ENCODE measurements at places on chromosomes 12 and 14.

- no peak for DNase-seq
- no peak overlapping the region for H3K27ac ChIP-seq
- no peaks in the 10 kb centered on the region for H3K36me3 ChIP-seq
- H3K4me1 ChIP-seq: no peaks in the 10 kb centered on the region
These were observed 228.2 kb upstream of the SFSWAP start for GRCh38 chr12:131482686-131483085.

DNA sequence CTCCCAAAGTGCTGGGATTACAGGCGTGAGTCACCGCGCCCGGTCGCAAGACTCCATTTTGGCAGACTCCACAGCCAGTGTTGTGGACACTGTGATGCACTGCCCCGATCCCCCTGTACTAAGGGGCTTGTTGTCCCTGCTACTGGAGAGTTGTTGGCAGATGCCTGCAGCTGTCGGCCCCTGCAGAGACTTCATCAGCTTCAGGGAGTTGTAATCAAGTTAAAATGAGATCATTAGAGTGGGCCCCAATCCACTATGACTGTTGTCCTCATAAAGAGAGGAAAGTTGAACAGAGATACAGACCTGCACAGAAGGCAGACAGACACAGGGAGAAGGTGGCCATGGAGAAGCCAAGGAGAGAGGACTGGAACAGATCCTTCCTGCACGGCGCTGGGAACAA is 23.7 kb upstream of the TUBA1A start:
- no peaks in the 10 kb centered on the region for H3K36me3 ChIP-seq
- no peak overlapping the region for H3K27ac ChIP-seq
- DNase-seq: no peak
- H3K4me3 ChIP-seq: no peak overlapping the region

DNA sequence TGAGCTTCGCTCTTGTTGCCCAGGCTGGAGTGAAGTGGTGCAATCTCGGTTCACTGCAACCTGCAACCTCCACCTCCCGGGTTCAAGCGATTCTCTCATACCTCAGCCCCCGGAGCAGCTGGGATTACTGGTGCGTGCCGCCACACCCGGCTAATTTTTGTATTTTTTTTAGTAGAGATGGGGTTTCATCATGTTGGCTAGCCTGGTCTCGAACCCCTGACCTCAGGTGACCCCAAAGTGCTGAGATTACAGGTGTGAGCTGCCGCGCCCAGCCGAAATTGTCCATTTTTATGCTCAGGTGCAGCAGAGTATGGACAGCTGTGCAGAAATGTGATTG is 19.2 kb upstream of the CYP46A1 start:
- H3K27ac ChIP-seq: no peak overlapping the region
- no peak for DNase-seq
- H3K4me3 ChIP-seq: no peak overlapping the region
- no peaks in the 10 kb centered on the region for H3K36me3 ChIP-seq
- H3K27me3 ChIP-seq: no peaks in the 10 kb centered on the region
- H3K4me1 ChIP-seq: no peaks in the 10 kb centered on the region

DNA sequence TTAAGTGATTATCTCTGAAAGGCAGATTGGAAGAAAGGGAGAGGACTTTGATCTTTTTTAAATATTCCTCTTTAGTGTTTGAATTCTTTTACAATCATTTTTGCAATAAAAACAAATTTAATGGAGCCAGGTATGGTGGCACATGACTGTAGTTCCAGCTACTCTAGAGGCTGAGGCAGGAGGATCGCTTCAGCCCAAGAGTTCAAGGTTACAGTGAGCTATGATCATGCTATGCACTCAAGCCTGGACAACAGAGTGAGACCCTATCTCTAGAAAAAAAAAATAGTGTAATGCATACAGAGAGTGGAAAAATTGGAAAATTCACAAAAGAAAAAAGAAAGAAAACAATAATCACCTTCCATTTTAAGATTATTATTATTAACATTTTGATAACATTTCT is 15.2 kb upstream of the HECTD1 start:
- H3K27ac ChIP-seq: no peak overlapping the region
- DNase-seq: no peak
- no peaks in the 10 kb centered on the region for H3K36me3 ChIP-seq
- H3K4me3 ChIP-seq: no peak overlapping the region
- peaks cover 2% of the 10 kb centered on the region for H3K4me1 ChIP-seq
- no peaks in the 10 kb centered on the region for H3K27me3 ChIP-seq

- H3K27ac ChIP-seq: no peak overlapping the region
- H3K27me3 ChIP-seq: no peaks in the 10 kb centered on the region
- no peaks in the 10 kb centered on the region for H3K4me1 ChIP-seq
- H3K4me3 ChIP-seq: no peak overlapping the region
- DNase-seq: no peak
- H3K36me3 ChIP-seq: no peaks in the 10 kb centered on the region
These were observed 213.4 kb downstream of the AKAP6 start for GRCh38 chr14:32542507-32542906.

- peak overlapping the region; percentile 47 for H3K4me3 ChIP-seq
- H3K27me3 ChIP-seq: no peaks in the 10 kb centered on the region
- peak; percentile 91 for DNase-seq
These were observed 8.0 kb downstream of the PHB2 start for GRCh38 chr12:6962285-6963015.

DNA sequence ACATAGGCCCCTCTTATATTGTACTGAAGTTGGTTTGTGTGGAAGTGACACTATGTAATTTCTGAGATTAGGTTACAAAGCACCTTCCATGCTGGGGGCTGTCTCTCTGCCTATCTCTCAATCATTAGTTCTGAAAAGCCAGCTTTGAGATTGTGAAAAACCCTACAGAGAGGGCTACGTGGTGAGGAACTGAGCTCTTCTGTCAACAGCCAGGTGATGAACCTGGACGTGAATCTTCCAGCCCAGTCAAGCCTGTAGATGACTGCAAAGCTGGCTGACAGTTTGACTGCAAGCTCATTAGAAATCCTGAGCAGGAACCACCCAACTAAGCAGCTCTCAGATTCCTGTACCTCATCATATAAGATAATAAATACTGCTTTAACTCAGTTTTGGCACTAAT is 36.3 kb upstream of the BBS10 start:
- no peak overlapping the region for H3K27ac ChIP-seq
- no peaks in the 10 kb centered on the region for H3K27me3 ChIP-seq
- no peak for DNase-seq
- no peak overlapping the region for H3K4me3 ChIP-seq

DNA sequence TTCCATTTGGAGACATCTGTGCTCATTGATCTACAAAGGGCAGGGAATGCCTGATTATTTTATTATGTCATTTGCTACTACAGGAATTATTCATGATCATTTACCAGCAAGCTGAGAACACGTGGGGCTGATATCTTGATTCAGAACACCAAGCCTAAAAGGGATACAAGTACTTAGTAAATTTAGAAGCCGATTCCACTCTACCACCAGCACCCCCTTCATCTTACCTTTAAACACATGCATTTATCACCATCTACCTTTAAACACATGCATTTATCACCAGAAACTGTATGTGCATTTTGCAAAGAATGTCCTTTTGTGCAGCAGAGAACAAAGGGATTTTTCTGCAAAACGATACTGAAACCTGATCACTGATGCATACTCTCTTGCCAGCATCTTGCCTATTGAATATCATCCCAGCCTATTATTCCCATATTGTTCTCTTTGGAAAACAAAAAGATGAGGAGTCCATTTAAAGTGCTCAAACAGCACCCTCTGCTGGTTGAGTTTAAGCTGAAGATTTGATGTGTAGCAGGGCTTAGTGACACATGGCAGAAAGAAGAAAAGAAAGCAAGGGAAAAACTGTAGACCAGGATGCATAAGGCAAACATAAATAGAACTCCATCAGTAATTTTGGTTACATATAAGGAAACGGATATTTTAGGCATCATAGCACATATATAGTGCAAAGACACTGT is 132.6 kb upstream of the PLEKHG7 start:
- DNase-seq: peak; percentile 61
- no peaks in the 10 kb centered on the region for H3K27me3 ChIP-seq
- no peak overlapping the region for H3K27ac ChIP-seq

DNA sequence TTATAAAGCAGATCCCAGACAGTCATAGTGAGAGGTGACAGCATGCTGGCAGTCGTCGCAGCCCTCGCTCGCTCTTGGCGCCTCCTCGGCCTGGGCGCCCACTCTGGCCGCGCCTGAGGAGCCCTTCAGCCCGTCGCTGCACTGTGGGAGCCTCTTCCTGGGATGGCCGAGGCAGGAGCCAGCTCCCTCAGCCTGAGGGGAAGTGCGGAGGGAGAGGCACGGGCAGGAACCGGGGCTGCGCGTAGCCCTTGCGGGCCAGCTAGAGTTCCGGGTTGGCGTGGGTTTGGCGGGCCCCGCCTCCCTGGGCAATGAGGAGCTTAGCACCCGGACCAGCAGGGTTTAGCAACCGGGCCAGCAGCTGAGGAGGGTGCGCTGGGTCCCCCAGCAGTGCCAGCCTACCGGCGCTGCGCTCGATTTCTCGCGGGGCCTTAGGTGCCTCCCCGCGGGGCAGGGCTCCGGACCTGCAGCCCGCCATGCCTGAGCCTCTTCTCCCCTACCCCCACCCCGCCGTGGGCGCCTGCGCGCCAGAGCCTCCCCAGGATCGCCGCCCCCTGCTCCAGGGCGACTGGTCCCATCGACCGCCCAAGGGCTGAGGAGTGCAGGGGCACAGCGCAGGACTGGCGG is 451.2 kb upstream of the DCN start:
- no peak overlapping the region for H3K27ac ChIP-seq
- no peaks in the 10 kb centered on the region for H3K27me3 ChIP-seq
- no peaks in the 10 kb centered on the region for H3K4me1 ChIP-seq
- no peak for DNase-seq

DNA sequence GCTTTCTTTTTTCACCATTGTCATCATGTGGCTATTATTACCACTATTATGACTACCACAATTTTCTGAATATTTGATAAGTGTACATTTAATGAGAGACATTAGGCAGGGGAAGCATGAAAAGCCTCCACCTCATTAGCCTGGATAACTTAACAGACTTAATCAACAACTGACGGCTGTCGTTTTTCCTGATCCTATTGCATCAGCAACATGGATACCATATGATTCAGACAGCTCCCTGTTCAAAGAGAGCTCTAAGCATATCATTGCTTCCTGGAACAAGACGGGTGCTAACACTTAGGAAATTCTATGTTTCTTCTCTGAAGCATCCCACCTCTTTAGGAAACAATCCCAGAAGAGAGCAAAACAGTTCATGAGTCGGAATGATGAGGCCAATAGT is 765.2 kb downstream of the NOVA1 start:
- H3K27ac ChIP-seq: no peak overlapping the region
- no peaks in the 10 kb centered on the region for H3K4me1 ChIP-seq
- DNase-seq: no peak
- H3K36me3 ChIP-seq: no peaks in the 10 kb centered on the region

DNA sequence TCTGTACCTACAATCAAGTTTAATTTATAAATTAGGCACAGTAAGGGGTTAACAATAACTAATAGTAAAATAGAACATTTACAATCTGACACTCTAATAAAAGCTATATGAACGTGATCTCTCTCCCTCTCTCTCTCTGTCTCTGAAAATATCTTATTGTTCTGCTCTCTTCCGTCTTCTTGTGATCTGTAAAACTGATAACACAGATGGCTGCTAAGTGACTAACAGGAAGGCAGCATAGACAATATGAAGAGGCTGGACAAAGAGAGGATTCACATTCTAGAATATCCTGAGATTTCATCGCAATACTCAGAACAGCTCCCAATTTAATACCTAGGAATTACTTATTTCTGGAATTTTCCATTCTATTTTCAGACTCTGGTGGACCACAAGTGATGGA is 827.2 kb downstream of the FLRT2 start:
- no peak overlapping the region for H3K27ac ChIP-seq
- DNase-seq: no peak
- no peaks in the 10 kb centered on the region for H3K36me3 ChIP-seq
- no peak overlapping the region for H3K4me3 ChIP-seq
- H3K4me1 ChIP-seq: no peaks in the 10 kb centered on the region

DNA sequence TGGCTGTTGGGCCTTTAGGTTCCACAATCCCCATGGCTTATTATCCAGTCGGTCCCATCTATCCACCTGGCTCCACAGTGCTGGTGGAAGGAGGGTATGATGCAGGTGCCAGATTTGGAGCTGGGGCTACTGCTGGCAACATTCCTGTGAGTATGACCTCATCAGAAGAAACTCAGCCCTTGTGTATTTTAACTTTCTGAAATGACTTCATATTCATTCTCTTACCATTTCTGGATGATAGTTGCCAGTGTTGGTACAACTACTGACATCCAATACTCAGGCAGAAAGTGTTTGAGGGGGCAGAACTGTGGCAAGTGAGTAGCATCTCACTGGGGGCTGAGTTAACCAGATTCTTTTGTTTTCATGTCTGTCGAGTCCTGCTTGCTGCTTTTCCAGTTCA is 2.3 kb downstream of the DAZAP2 start:
- H3K4me3 ChIP-seq: peak overlapping the region; percentile 54
- DNase-seq: no peak
- H3K36me3 ChIP-seq: peaks cover 58% of the 10 kb centered on the region
- no peaks in the 10 kb centered on the region for H3K27me3 ChIP-seq
- H3K27ac ChIP-seq: peak overlapping the region; percentile 100

DNA sequence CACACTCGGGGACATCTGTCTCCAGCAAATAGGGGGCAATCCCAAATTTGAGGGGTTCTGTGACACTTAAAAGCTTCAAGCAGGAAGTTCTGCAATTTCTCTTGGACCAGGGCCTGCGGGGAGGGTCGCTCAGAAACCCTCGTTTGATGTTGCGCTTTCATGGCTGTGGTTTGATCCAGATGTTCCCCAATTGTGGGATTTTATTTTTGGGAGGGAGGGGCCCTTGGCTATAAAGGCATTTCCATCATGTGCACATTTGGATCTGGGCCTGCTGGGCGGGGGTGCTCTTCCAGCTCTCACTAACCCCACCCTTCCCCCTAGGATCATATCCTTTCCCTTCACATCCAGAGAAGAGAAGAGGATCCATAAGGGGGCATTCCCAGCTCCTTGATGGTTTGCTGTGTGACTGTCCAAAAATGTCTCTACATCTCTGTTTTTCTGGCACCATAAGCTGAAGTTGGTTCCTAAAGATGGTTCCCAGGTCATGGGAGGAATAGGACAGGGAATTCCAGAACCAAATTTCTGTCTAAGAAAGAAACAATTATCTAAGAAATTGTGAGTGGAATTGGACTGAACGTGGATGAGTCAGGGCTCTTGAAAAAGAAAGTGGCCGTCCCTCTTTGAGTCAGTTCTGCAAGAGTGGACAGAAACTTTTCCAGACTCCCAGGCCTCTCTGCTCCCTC is 47.2 kb downstream of the SMUG1 start:
- no peak overlapping the region for H3K4me3 ChIP-seq
- H3K27me3 ChIP-seq: no peaks in the 10 kb centered on the region
- no peak overlapping the region for H3K27ac ChIP-seq
- peaks cover 55% of the 10 kb centered on the region for H3K4me1 ChIP-seq
- peak; percentile 85 for DNase-seq

GRCh38 chr12:49674318-49674981 is 32.8 kb downstream of the FMNL3 start:
- peak; percentile 41 for DNase-seq
- no peaks in the 10 kb centered on the region for H3K27me3 ChIP-seq
- peaks cover 58% of the 10 kb centered on the region for H3K4me1 ChIP-seq
- no peak overlapping the region for H3K4me3 ChIP-seq
- no peaks in the 10 kb centered on the region for H3K36me3 ChIP-seq

Data from stomach (tissue), 19 donors.